ENCODE measurements at places on chromosomes 4 and X.

- DNase-seq, result no peak
These were observed 143.6 kb upstream of the ZCCHC13 start for GRCh38 chrX:74160358-74160757.

- DNase-seq, result no peak
These were observed 447.8 kb downstream of the FAT4 start for GRCh38 chr4:125762537-125762936.

DNA sequence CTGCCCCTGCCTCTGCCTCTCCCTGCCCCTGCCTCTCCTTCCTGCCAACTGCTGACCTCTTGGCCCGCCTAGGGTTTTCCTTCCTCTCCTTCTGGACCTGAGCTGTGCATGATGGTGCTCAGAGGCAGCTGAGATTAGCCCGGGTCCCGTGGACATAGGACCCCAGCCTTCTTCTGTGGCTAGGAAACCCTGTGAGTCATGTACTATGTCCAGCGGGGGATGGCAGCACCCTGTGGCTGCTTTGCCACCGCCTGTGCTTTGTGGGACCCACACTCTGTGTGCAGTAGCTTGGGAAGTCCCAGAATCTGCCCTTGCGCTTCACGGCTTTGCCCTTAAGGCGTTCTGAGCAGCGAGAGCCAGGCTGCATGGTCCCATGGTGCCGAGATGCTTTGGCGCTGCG is 105.5 kb upstream of the PSAPL1 start:
- peak; percentile 11 for DNase-seq

DNA sequence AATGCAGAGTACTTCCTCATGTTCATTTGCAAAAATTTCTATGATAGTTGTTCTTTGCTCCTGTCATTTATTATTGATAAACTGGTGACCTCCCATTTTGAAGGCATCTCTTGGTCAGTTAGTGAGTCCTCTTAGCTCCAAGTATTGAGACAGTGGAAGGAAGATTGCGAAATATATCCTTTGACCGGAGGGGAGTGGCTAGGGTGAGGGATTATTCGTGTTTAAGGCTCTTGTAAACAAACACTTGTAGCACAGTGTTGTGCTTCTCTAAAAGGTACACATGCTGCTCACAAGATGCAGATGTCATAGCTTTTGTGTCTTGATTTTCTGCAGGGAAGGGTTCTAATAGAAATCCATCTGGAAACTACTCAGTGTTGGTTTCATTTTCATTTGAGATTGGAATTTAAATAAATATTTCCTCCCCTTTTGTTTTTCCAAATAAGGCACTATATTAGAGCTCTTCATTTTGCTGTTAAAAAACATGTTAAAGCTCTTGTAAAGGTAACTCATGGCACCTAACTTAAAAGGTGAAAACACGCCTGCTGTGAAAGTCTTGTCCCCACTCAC is 21.8 kb downstream of the TXLNG start:
- no peak for DNase-seq

GRCh38 chrX:12953420-12953819 is 21.5 kb upstream of the TMSB4X start:
- DNase-seq, result no peak

DNA sequence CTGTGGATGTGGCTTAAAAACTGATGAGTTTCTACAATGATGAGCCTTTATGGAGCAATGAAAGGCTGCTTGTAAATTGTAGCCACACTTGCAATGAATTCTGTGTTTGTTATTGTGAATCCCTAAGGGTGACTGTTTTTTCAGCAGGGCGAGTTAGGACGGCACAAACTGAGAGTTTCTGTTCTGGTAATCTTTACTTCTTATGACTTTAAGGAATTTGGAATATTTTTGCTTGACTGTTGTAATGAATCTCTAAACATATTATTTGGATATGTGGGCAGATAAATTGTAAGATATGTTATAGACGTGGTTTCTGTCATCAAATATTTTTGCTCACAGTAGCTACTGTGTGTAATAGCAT is 22.2 kb downstream of the RBPJ start:
- DNase-seq, result no peak

DNA sequence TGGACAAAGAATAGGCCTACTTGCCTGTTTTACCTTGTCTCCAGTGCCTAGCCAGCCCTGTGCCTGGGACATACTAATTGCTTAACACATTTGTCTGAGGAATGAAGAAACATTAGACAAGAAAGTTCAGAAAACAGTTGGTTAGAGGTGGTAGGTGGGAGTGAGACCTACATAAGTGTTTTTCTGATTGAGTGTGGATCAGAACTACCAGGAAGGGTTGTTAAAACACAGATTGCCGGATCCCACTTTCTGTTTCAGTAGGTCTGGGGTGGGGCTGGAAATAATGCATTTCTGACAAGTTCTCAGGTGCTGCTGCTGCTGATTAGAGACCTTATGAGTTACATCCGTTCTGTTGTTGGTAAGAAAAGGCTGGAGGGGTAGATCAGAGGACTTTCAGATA is 5.7 kb upstream of the JADE1 start:
- DNase-seq, result no peak

- no peak for DNase-seq
These were observed 147.9 kb upstream of the CTSO start for GRCh38 chr4:156101571-156101970.

DNA sequence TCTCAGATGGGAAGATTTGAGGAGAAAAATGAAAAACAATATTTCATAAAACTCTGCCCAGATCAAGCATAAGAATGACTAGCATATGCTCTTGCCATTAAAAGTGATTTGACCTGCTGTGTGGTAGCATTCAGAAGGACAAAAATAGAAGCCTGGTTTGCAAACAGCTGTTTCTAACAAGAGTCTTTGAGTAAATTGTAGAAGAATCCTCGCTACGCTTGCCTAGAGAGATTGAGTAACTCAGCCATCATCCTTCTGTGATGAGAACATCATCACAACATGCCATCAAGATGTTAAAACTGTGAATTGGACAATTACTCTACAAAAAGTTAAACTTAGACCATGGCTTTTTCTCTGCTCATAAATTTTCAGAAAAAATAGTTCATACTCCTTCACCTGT is 168.9 kb upstream of the PUDP start:
- no peak for DNase-seq

DNA sequence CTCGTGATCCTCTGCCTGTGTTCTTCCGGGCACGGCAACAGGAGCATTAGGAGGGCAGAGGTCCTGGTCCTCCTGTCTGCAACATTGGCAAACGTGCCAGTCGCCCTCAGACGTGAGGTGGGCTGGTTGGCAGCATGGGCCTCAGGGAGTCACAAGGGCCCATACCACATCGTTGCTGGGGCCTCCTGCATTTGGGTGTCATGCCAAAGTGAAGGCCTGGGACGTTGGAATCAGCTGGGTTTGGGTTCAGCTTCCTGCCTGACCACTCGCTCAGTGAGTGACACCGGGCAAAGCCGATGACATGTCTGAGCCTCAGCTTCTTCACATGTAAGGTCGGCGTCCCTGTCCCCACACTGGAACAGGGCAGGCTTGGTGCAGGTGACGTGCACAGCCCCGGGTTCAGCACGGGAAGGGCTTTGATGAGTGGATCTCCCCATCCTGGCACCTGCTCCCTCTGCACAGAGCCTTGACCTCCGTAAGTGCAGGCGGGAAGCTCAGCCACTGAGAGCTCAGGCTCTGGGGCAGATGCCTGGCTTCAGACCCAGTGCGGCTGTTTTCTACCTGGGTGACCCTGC is 91.6 kb downstream of the PSAPL1 start:
- no peak for DNase-seq

DNA sequence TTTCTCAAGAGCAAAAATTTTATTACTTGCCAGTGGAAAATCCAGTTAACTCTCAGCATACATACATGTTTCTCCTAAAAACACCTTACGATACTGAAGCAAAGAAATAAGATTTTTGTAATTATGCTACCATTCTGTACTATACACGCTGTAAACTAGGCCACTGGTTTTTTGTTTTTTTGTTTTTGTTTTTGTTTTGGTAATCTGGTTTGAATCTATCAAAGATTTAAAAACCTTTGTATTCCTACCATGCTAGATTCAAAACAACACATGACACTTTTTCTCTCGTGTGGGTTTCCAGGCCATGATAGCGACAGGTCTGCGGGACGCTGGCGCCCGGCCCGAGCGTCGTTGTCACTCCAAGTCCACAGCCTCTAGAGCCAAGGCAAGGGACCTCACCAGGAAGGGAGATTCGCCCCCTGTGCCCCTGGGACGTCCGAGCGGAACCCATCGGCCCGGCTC is 723 bp downstream of the TMEM192 start:
- DNase-seq, result no peak

GRCh38 chrX:113551919-113552318 is 711.3 kb upstream of the AMOT start:
- DNase-seq, result no peak

- DNase-seq, result no peak
These were observed 693 bp downstream of the COL4A6 start for GRCh38 chrX:108437349-108438109.

DNA sequence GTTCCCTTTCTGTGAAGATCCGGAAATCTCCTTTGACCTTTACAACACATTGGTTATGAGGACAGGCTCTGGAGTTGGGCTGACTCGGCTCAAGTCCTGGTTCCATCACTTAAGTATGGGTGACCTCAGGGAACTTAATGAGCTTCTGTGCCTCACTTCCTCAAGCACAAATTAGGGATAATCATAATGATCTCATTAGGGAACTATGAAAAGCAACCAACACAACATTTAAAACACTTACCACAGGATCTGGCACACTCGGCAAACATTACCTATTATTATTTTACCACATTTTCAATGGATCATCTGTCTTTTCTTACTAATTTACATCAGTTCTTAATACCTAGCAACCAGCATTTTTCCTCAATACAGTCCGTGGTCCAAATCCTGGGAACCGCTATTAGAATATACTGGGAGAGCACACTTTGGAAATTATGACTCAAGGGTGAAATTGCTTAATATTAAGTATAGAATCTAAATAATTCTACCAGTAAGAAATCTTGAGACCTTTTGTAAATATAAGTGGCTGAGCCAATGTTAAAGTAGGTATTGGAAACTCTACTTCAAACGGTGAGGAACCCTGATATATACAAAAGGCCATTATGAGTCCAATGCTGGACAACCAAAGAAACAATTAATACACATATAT is 19.6 kb downstream of the ADGRA3 start:
- DNase-seq, result no peak

- no peak for DNase-seq
These were observed 120.2 kb upstream of the CENPE start for GRCh38 chr4:103318327-103318726.

- no peak for DNase-seq
These were observed 110.0 kb downstream of the PSAPL1 start for GRCh38 chr4:7324651-7325121.

- no peak for DNase-seq
These were observed 1843.5 kb upstream of the AGA start for GRCh38 chr4:179285696-179286095.

DNA sequence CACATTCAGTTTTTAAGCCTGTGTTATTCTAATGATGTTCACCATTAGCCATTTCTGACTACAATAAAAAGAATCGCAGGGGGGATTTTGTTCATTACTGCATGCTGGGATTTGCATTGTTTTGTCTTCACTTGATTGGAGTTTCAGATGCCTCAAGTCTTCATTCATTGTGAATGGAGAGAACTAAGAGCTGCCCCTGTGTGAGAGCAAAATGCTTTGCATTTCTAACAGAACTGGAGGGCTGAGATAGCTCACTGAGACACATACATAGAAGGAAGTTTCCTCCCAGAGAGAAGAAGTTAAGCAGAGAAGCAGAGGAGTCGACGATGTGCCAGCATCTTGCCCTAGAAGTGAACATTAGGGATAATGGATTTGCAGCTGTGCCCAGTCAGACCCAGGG is 113.5 kb upstream of the GATB start:
- no peak for DNase-seq

DNA sequence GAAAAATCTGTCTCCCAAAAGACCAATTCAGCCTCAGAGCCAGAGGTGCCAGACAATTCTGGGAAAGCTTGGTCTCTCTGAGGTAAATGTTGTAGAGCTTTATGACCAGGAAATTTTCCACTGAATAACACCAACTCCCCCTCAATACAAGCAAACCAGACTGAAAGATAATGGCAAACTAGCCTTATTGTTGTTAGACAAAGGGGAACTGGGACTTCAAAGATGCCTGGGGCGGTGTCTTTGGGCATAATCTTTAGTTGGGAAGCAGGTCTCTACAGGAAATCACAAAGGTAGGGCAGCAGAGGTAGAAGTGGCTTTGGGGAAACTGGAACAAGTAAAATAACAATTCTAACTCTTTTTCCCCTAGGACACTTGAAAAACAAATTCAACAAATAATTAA is 12.0 kb downstream of the COL4A6 start:
- no peak for DNase-seq

DNA sequence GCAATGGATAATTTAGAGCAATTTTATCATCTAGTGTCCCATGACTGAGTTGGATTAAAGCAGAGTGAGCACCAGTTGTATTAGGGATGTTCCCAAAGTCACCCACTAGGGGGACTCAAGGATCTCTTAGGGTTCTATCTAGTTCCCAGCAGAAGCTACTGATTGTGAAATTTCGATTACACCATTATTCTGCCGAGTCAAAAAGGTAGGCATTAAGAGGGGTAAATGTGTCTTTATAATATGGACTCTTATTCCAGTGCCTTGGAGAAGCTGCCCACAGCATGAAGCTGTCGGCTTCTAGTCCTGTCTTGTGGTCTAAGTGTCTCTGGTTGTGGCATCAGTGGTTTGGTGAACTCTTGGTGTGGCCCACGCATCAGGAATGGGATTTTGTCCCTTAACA is 53.3 kb downstream of the RGS12 start:
- DNase-seq, result peak; percentile 89

DNA sequence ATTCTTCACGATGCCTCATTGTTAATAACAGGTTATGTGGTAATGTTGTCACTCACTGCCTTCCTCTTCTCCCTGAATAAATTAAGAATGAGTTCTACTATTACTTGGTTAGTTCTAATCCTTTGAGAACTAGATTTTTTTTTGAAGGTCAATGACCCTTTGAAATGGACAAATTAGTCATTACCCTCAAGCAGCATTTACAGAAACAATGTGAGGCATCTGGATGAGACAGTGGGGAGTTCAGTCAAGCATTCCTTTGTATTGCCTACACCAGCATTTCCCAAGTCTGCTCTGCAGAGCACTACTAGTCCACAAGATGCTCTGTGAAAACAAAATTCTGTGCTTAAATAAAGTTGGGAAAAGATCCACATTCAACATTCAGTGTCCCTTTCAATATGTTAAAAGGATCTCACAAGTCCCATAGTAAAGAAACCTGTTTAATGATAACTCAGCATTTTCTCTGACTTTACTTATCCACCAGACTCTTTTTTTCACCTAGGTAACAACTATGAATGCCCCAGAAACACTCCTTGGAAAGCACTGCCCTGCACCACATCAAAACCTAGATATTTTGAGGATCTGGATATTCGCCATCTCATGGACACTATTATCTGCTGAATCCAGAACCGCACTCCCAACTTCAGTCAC is 60.6 kb downstream of the CHRDL1 start:
- no peak for DNase-seq

DNA sequence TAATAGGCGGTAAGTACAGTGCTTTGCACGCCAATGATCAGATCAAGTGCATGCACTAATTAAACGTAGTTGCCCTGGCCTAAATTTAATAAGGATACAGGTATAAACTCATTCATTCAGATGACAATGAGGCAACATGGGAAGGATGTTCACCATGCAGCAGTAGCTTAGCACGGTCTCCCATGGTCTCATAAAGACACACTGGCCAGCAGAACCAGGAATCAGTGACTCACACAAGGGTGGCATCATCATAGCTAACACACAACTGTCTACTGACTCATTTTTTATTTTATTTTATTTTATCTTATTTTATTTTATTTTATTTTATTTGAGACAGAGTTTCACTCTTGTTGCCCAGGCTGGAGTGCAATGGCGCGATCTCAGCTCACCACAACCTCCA is 42.7 kb downstream of the TMEM156 start:
- no peak for DNase-seq
